ENCODE measurements at places on chromosomes 6 and 20.

GRCh38 chr6:134295953-134296553, 21.9 kb downstream of the SGK1 start:
- no peak for DNase-seq

- DNase-seq, result no peak
Measured at GRCh38 chr20:63457737-63458136, 14.7 kb downstream of the KCNQ2 start.

- DNase-seq, result peak; percentile 67
Measured at GRCh38 chr6:137661601-137662000, 167.4 kb upstream of the OLIG3 start.

DNA sequence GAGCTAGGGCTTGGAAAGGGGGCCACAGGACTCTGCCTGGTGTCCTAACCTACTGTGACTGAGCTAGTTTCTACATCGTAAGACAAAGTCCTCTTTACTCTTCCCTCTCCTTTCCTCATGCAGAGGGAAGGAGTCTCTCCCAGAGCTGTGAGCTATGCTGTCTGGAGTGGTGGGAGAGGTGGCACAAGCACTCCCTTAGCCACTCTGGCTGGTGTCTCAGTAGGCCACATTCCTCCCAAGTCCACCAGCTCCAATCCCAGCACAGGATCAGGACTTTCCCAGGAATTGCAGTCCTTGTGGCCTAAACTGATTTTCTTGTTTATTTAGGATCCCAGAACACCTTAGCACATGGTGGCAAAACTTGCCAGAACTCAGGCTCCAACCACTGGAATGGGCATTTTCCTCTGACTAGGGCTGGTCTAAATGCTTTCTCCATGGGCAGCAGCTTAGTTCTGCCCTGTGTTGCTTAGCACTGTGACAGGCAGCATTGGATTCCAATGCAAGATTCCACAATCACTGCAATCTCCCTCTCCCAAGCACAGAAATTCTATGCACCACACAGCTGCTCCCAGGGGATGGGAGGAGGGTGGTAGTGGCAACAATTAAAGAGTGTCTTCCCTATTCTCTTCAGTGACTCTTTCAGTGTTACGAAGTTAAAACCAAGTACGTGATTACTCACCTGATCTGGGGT, 733.3 kb downstream of the HACE1 start:
- DNase-seq, result no peak

DNA sequence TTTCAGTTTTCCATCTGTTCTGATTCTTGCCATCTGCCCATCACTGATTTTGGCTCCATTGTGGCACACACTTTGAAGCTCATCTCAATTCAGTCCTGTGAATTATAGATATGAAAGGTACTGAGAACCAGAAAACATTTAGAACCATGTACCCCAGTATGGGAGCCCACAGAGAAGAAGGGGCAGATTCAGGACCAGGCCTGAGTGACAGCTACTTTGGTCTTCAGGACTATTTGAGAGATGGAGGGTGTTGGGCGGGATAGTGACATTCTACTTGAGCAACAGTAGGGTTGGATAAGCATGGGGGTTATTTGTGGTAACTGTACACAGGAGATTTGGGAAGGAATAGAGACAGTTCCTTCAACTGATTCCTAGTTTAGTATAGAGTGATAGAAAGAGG, 259.2 kb upstream of the MANEA start:
- no peak for DNase-seq

GRCh38 chr6:127776320-127776719, 124.5 kb downstream of the THEMIS start:
- no peak for DNase-seq

- no peak for DNase-seq
Measured at GRCh38 chr6:156787569-156788492, 10.7 kb downstream of the ARID1B start.

DNA sequence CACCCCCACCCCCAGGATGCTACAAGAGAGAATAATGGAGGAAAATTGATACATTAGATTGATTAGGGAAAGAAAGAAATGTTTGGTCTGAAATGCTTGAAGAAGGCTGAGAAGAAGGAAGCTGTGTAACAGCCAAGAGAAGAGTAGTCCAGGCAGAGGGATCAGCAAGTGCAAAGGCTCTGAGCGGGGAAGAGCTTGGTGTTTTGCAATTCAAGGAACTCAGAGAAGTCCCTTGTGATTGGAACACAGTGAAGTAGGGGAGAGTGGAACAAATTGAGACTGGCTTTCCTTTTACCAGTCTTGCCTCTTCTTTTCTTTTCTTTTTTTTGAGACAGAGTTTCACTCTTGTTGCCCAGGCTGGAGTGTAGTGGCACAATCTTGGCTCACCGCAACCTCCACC, 76.6 kb upstream of the CHD6 start:
- DNase-seq, result no peak

DNA sequence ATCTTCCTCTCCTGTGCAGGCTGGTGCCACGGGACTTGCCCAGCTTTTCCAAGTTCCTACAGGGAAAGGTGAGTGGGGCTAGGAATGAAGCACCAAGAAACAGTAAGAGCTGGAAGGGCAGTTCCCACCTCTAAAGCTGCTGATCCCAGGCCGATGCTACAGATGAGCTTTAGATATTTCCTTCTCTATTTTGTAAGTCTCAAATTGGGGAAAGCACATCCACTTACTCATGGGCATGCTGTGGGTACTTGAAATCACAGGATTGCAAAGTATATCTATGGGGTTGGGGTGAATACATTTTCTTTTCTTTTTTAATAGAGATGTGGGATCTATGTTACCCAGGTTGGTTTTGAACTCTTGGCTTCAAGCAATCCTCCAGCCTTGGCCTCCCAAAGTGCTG, 3.1 kb downstream of the ZBTB2 start:
- DNase-seq, result no peak

DNA sequence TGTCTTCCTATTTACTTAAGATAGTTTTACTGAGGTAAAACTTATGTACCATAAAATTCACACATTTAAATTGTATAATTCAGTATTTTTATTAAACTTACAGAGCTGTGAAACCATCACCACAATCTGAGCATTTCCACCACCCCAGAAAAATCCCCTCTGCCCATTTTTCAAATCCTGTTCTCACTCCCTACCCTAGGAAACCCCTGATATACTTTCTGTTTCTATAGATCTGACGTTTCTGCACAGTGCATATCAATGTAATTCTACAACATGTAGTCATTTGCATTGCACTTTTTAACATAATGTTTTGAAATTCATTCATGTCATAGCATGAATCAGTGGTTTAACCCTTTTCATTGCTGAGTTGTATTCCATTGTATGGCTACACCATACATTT, 96.7 kb upstream of the OPRM1 start:
- DNase-seq, result no peak

- DNase-seq, result no peak
Measured at GRCh38 chr6:21005816-21006570, 471.7 kb downstream of the CDKAL1 start.

GRCh38 chr6:97812940-97813339, 529.9 kb upstream of the MMS22L start:
- no peak for DNase-seq

DNA sequence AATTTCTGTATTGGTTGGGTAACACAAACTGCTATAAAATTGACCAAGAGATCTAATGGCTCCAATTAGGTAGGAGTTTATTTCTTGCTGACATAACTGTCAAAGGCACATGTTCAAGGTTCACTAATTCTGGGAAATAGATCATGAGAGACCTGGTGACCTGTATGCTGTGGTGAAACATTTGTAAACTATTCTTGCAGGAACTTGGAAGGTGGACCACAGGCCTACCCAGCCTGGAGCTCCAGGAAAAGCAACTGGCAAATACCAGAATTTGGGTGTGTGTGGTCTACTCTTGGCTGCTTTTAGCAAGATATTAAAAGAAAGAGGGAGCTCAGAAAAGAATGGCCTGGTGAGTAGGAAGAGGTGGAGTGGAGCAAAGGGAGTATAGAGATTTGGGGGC, 184.6 kb downstream of the QKI start:
- no peak for DNase-seq

DNA sequence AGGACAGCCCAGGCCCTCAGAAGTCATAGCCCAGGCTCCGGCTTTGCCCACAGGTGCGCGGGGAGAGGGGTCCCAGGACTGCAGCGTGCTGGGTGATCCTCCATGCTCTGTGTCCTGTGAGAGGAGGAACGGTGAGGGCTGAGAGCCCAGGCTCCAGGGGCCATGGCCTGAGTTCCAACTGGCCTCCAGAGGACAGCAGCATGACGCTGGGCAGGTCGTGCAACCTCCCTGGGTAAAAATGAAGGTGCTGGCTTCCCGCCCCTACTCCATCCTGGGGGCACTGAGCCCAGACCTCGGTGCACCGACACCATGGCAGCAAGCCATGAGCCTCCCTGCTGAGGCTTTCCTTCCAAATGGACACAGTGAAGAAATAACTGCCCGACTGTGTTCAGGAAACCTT, 305.4 kb downstream of the TAF4 start:
- DNase-seq, result no peak

DNA sequence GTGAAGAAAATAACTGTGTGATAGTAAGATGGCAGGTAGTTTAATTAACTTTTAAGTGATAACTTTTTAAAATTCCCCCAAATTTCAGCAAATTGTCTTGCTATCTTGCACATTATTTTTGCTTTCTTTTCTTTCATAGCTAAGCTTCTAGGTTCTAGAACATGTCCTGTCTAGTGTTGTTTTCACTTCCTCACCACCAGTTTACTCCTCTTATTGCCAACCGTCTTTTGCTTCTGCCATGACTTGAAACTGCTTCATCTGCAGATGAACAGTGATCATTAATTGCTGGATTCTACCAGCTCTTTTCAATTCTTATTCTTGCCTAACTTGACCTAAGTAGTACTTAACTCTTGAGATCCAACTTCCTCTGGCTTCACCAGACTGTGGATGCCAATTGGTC, 137.8 kb downstream of the CENPW start:
- DNase-seq, result no peak

- no peak for DNase-seq
Measured at GRCh38 chr20:23149623-23150279, 63.6 kb upstream of the CD93 start.

DNA sequence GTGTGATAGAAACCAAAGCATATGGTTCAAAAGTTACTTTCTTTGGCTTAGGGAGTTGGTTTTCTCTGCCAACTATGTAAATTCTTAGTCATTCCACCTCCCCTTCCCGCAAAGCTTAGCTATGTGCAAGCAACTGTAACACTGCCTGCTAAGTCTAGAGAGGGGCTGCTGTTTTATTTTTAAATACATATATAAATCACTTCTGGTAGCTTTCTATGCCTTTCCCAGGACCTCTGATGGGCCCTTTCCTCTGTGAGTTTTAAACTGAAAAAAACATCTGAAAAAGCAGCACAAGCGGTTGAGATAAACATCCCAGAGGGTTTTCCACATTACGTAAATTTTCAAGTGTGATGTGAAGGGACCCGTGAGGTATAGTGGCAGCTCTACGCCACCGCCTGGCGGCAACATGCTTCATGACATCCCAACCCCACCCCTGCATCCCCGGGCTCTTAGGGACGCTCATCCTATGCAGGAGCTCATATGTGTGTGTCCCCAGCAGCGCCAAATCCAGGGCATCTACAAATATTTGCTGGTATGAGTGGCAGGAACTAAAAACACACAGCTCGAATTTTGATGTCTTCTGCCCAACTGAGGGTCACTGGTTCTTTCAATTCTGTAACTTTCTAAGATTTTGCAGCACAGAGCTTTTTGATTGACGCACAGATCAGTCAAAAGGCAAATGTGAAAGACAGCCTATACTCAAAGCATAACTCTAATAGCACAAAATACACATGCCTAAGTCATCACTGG, 12.7 kb downstream of the SAYSD1 start:
- peak; percentile 13 for DNase-seq

DNA sequence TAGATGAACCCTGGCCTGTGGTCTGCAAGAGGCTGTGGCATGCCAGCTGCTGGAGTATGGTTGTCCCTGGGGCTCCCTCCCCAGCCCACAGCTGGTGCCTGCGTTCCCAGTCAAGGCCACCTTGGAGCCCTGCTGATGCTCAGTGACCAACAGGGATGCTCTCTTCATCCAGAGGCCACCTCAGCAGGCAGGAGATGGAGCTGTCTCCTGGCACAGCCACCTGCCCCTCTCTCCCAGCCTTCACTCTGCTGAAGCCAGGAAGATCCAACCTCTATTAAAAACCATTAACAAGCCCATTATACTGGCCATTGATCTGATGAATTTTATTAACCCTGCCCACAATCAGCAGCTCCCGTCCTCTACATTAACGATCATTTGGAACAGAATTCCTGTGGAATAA, 40.4 kb downstream of the ADTRP start:
- no peak for DNase-seq

- no peak for DNase-seq
Measured at GRCh38 chr6:116206231-116206903, 47.5 kb downstream of the TSPYL4 start.

DNA sequence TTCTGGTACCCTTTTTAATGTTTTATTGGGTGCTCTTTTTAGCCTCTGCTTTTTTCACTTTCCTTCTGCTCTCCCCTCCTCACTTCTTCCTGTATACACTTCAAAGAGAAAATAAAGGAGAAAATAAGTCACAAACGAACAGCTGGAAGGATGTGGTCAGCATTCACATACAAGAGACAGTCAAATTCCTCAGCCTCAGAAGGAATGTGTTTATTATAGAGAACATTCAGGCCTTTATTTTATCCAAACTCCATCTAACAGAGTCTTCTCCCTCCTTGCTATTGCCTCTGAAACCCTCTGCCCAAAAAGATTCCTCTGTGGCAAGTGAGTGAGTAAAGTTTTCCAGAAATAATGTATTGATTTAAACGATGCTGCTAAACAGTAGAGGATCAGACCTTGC, 490.4 kb downstream of the FRK start:
- no peak for DNase-seq

- no peak for DNase-seq
Measured at GRCh38 chr6:125503181-125503580, 201.4 kb upstream of the HDDC2 start.

DNA sequence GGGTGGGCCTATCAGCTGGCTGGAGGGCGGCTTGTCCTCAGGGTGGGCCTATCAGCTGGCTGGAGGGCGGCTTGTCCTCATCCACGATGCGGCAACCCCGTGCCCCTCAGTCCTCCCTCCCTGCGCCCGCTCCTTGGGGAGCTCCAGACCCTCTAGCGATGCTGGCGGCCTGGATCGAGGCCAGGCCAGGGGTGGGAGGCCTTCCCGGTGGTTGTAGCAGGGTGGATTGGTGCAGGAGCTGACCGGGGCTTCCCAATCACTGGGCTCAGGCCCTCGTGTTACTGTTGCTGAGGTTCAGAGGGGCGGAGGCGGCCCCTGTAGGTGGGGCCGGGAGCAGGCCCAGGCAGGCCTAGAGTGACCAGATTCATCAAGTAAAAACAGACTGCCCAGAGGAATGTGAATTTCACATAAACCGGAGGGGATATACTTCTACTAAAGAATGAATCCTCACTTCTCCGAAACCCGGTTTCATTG, 8.8 kb downstream of the SLC17A9 start:
- no peak for DNase-seq

GRCh38 chr6:106103728-106104109, 17.6 kb downstream of the PRDM1 start:
- DNase-seq, result peak; percentile 24

- DNase-seq, result no peak
Measured at GRCh38 chr20:53914091-53914780, 156.2 kb downstream of the BCAS1 start.

- no peak for DNase-seq
Measured at GRCh38 chr20:63084563-63084927, 77.8 kb upstream of the BHLHE23 start.

GRCh38 chr6:797479-798077, 104.6 kb upstream of the EXOC2 start:
- peak; percentile 15 for DNase-seq

- DNase-seq, result no peak
Measured at GRCh38 chr6:26088344-26088743, 1.1 kb downstream of the HFE start.

Data from stimulated activated CD4-positive, alpha-beta T cell treated with anti-CD3 and anti-CD28 coated beads, Interleukin-4, amount 100 ng/mL, for 1 hour (primary cell).